ENCODE measurements at places on chromosomes 4 and X. TPM values are rescaled to one million over a fixed set of nuclear protein-coding genes. Genes with fewer than 3 reads are reported as not detected.
A peak's percentile ranks its signal among the peaks of the same experiment; 100 is the strongest.

DNA sequence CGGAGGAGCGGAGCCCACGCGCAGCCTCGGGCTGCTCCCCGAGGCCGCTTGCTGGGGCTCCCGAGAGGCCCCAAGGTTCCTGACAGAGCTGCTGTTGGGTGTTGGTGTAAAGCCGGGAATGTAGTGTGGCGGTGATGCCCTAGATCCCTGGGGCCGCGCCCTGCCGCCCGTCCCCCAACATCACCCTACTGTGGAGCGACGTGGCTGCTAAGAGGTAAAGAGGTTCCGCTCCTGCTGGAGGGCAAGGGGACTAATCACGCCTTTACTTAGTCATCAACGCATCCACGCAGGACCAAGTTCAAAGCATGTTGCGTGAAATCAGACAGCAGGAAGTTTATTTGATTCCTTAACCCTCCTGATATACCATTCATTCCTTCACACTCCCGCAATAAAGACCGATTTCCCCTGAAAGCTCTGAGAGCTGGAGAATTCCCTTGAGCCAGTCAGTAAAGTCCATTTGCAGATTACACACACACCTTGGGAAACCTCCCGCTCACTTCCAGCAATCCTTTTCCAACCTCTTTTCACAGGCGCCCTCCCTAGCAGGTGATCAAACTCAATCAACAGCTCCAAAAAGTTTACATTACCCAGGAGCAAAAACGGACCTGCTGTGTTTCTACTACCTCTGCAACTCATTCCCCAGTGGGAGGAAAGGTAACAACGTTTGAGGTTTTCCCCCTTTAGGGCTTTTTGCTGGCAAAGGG is 579 bp upstream of the GABRA2 start:
- H3K36me3 ChIP-seq: no peaks in the 10 kb centered on the region
- peak; percentile 47 for DNase-seq
- H3K27me3 ChIP-seq: peaks cover 17% of the 10 kb centered on the region

DNA sequence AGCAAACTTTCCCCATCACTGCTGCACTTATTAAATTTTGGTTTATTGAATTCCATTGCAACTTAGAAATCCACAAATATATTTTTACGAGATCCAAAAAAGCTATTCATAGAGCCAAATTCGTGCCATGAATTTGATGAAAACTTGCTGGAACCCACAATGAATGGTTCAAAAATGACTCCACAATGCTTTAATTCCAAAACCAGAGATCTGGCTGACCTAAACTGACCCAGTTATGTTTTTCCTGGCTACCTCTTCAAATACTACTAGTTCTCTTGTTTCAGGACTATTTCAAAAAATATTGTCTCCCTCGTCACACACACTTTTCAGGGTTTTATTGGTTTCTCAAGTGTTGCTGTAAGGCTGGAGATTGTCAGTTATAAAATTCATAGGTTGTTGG is 474.8 kb downstream of the PDGFC start:
- no peak for DNase-seq
- H3K4me3 ChIP-seq: no peak overlapping the region
- H3K4me1 ChIP-seq: no peaks in the 10 kb centered on the region
- H3K27me3 ChIP-seq: no peaks in the 10 kb centered on the region
- H3K36me3 ChIP-seq: no peaks in the 10 kb centered on the region

GRCh38 chrX:15815779-15816437 is 25.6 kb downstream of the ZRSR2 start:
- H3K27ac ChIP-seq: no peak overlapping the region
- peak; percentile 22 for DNase-seq
- no peaks in the 10 kb centered on the region for H3K4me1 ChIP-seq
- H3K4me3 ChIP-seq: no peak overlapping the region
- no peaks in the 10 kb centered on the region for H3K27me3 ChIP-seq

- H3K27me3 ChIP-seq: no peaks in the 10 kb centered on the region
- no peak overlapping the region for H3K27ac ChIP-seq
- no peaks in the 10 kb centered on the region for H3K36me3 ChIP-seq
Measured at GRCh38 chr4:2795300-2795892, 2.5 kb downstream of the SH3BP2 start.

GRCh38 chrX:146754268-146754667 is 55.3 kb upstream of the CXorf51B start:
- no peak overlapping the region for H3K4me3 ChIP-seq
- no peaks in the 10 kb centered on the region for H3K36me3 ChIP-seq
- no peaks in the 10 kb centered on the region for H3K27me3 ChIP-seq
- no peaks in the 10 kb centered on the region for H3K4me1 ChIP-seq
- H3K27ac ChIP-seq: no peak overlapping the region

DNA sequence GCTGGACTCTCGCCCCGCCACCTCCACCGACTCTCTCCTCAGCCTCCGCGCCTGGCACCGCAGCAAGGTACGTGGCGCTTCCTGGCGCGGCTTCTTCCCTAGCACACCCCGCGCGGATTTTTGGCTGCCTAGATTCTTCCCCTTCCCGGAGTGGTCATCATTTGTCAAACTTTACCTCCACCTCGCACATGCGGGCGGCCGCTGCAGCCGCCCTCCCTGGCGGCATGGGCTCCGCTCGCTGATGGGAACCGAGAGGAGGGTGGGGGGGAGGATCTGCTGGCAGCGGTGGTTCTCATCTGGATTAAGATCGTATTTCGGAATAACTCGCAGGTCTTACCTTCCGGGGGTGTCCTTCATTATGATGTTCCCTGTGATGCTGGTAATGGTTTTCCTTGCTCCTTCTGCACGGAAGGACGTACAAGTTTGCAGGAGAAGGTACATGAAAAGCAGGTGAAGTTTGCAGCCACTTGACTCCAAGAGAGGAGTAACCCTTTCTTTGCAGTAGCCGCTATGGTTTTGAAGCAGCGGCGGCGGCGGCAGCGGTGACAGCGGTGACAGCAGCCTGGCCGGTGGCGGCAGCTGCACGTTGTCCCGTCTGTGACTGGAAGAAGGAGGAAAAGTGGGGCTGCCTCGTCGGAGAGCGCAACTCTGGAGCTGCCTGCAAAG is 2183.9 kb upstream of the TENM3 start:
- H3K4me1 ChIP-seq: no peaks in the 10 kb centered on the region
- DNase-seq: peak; percentile 10
- H3K36me3 ChIP-seq: no peaks in the 10 kb centered on the region
- no peak overlapping the region for H3K27ac ChIP-seq
- peaks cover 12% of the 10 kb centered on the region for H3K27me3 ChIP-seq
- H3K4me3 ChIP-seq: peak overlapping the region; percentile 54

- H3K27me3 ChIP-seq: no peaks in the 10 kb centered on the region
- peak; percentile 24 for DNase-seq
- no peak overlapping the region for H3K27ac ChIP-seq
- no peaks in the 10 kb centered on the region for H3K36me3 ChIP-seq
- H3K4me1 ChIP-seq: peaks cover 18% of the 10 kb centered on the region
- H3K4me3 ChIP-seq: no peak overlapping the region
Measured at GRCh38 chr4:84596826-84597225, 13.9 kb downstream of the CDS1 start.

- H3K4me3 ChIP-seq: no peak overlapping the region
- H3K27ac ChIP-seq: no peak overlapping the region
- no peaks in the 10 kb centered on the region for H3K4me1 ChIP-seq
- no peaks in the 10 kb centered on the region for H3K27me3 ChIP-seq
- no peak for DNase-seq
- no peaks in the 10 kb centered on the region for H3K36me3 ChIP-seq
Measured at GRCh38 chr4:33543941-33544450, 2700.3 kb downstream of the ARAP2 start.

- H3K27ac ChIP-seq: no peak overlapping the region
- H3K4me3 ChIP-seq: no peak overlapping the region
- no peaks in the 10 kb centered on the region for H3K27me3 ChIP-seq
- H3K4me1 ChIP-seq: no peaks in the 10 kb centered on the region
- no peaks in the 10 kb centered on the region for H3K36me3 ChIP-seq
Measured at GRCh38 chr4:28686618-28687017, 1826.0 kb downstream of the STIM2 start.

DNA sequence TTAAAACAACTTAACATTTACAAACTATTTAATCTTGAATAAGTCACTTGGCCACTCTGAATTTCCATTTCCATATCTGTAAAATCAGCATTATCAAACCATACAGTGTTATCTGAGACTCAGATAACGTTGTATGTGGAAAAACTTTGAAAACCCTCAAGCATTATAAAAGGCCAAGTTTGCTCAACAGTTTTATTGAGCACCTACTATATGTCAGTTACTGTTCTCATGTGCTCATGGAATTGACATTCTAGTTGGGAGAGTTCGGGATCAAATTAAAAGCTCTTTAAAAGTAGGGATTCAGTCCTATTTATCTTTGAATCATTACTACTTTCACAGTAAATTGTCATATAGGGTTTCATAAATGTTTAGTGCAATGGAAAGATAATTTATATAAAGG is 97.9 kb downstream of the FRMPD4 start:
- no peaks in the 10 kb centered on the region for H3K4me1 ChIP-seq
- H3K27ac ChIP-seq: no peak overlapping the region
- no peaks in the 10 kb centered on the region for H3K36me3 ChIP-seq
- DNase-seq: no peak

- peak; percentile 59 for DNase-seq
- no peak overlapping the region for H3K27ac ChIP-seq
- no peak overlapping the region for H3K4me3 ChIP-seq
- no peaks in the 10 kb centered on the region for H3K36me3 ChIP-seq
Measured at GRCh38 chr4:114378305-114378903, 220.2 kb upstream of the UGT8 start.

DNA sequence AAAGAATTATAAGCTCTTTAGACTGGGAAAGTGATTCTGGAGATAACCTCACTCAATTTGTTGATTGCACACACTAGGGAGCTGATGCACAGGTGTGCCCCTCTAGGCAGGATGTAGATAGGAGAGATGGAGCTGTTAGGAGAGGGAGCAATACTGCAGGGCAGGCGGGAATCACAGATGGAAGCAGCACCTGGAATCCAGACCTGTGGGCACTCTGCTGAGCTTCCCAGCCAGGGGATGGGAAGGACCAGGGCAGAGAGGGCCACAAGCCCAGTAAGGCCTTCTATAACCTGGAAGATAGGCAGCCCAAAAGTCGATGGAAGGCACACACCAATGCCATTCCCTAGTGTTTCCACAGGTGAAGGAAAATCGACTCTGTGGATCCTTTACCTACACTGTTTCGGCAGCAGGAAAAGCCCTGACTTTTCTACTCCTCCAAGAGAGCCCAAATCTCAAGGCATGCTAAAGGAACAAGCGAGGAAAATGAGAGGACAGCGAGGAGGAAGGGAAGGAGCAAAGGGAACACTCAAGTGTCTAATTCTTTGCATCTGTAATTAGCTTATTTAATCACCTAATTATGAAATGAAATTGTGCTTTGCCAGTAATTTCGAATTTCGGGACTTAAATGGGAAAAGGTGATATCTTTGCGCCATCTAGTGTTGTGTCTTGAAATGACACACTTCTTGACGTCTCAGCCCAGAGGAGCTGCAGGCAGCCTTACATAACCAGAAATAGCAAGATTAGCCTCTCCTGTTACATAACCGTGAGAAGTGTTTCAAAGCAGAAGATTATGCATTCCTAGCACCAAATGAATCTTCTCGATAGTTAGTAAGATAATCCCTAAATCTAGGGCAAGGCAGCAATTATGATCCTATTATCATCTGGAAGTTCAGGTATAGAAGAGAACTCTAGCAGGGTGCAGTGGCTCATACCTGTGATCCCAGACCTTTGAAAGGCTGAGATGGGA is 31.0 kb upstream of the TLR3 start:
- H3K27ac ChIP-seq: no peak overlapping the region
- H3K36me3 ChIP-seq: no peaks in the 10 kb centered on the region
- H3K4me3 ChIP-seq: no peak overlapping the region
- no peaks in the 10 kb centered on the region for H3K4me1 ChIP-seq

The NWD2 gene
- under 0.01 TPM for polyA plus RNA-seq

DNA sequence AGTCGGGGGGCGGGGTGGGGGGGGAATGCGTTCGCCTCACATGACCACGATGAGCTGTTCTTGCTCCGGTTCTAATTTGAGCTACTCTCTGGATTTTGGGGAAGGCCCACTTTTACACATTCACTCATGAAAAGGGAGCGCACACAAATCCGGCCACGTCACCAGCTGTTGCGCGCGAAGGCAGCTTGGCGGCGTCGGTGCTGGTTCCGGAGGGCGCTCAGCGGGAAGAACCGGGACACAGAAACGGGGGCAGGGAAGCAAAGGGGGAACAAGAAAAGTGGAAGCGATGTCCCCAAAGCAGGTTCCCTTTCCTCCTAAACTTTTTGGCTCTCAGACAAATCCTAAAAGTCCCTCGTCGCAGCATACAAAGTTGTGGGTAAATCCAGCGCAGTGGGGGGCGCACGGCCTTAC is 605 bp downstream of the ANXA5 start:
- peak overlapping the region; percentile 66 for H3K4me3 ChIP-seq
- H3K27ac ChIP-seq: peak overlapping the region; percentile 63
- no peaks in the 10 kb centered on the region for H3K4me1 ChIP-seq
- peak; percentile 59 for DNase-seq
- H3K36me3 ChIP-seq: no peaks in the 10 kb centered on the region

DNA sequence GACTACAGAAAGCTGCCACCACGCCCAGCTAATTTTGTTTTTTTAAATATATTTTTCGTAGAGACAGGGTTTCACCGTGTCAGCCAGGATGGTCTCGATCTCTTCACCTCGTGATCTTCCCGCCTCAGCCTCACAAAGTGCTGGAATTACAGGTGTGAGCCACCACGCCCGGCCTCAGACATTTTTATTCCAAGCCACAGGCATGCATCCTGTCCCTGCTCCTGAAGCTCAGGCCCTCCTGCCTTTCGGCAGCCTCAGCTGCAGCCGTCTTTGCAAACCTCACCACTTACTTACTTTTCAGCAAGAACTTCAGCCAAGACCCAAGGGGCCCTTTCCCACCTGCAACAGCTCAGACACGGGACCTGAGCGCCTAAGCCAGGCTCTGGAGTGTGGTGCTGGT is 26.0 kb downstream of the FAM53A start:
- H3K27ac ChIP-seq: no peak overlapping the region
- no peak for DNase-seq
- H3K27me3 ChIP-seq: no peaks in the 10 kb centered on the region
- no peak overlapping the region for H3K4me3 ChIP-seq
- H3K36me3 ChIP-seq: no peaks in the 10 kb centered on the region
- H3K4me1 ChIP-seq: no peaks in the 10 kb centered on the region

- no peaks in the 10 kb centered on the region for H3K27me3 ChIP-seq
- no peak overlapping the region for H3K4me3 ChIP-seq
- no peaks in the 10 kb centered on the region for H3K36me3 ChIP-seq
- no peak for DNase-seq
- H3K27ac ChIP-seq: no peak overlapping the region
- H3K4me1 ChIP-seq: no peaks in the 10 kb centered on the region
Measured at GRCh38 chr4:70305601-70306000, 29.2 kb upstream of the CABS1 start.

GRCh38 chr4:25377572-25378436 is 741 bp downstream of the ANAPC4 start:
- no peaks in the 10 kb centered on the region for H3K27me3 ChIP-seq
- peak overlapping the region; percentile 65 for H3K27ac ChIP-seq
- H3K4me3 ChIP-seq: peak overlapping the region; percentile 95
- DNase-seq: peak; percentile 2
- no peaks in the 10 kb centered on the region for H3K4me1 ChIP-seq
